ENCODE measurements at places on chromosomes 13 and 19.

DNA sequence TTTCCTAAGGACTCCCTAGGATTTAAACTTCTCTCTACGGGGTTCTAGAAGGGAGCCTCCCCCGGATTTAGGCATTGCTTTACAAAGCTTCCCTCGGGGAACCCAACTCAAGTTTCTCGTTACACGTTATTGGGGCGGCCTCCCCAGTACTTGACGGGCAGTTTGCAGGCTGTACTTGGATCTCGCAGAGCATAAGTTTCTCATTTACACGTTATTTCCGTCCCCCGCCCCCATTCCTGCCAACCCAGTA is 584 bp downstream of the SMG9 start:
- no peak for DNase-seq

GRCh38 chr13:51585696-51586095 is 1.4 kb downstream of the WDFY2 start:
- no peak for DNase-seq

- DNase-seq = no peak
Measured at GRCh38 chr13:61700620-61701019, 285.0 kb upstream of the PCDH20 start.

DNA sequence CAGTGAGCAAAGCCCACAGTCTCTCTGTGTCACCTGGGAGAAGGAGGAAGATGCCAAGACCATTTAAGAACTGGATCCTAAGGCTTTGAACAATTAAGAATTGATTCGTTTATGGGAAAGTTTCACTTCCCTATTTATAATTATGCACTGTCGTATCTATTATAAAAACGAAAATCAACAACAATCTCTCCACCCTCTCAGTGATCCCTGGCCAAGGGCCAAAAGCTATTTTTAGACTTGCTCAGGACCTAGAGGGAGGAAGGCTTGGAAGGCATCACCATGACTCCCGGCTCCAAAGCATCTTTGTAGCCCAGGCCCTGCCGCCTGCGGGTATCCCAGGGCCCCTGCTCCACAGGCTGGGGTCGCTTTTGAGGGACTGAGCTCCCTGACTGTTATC is 1.3 kb downstream of the RHPN2 start:
- DNase-seq = no peak

DNA sequence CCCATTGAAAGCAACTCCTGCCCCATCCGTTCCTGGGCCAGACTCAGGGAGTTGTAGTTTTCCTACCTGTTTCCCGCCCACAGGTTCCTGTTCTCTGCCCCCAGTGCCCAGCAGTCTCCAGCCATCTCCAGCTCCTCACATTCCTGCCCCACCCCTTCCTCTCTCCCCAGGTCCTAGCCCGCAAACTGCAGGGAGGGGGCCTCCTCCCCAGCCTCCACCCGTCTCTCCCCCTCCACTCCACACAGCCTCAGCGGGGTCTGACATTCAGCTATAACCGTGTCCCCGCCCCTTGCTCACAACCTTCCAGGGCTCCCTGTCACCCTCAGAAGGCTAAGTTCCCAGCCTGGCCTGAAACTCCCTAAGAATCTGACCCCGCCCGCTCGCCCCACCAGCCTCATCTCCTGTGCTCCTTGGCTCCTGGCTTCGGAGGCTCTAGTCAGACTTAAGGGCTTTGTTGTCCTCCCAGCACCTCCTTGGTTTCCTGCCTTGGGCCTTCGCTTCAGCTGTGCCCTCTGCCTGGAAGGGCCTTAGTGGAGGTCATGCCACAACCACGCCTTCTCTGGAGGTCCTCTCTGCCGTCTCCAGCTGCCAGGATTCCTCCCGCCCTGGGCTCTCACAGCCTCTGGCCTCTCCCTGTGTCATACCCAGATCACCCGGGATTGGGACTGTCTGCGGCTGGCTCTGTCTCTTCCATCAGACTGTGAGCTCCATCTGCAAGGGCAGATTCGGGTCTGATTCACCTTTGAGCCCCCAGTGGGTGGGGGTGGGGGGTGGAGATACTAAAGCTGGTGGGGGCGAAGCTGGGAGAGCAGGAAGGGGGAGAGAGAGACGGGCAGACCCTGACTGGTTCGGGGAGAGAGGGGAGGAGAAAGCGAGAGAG is 5.1 kb upstream of the SPACA6 start:
- no peak for DNase-seq

- no peak for DNase-seq
Measured at GRCh38 chr19:41776700-41777099, 19.7 kb upstream of the CEACAM3 start.

GRCh38 chr13:45690636-45691035 is 11.5 kb upstream of the CBY2 start:
- DNase-seq = no peak

DNA sequence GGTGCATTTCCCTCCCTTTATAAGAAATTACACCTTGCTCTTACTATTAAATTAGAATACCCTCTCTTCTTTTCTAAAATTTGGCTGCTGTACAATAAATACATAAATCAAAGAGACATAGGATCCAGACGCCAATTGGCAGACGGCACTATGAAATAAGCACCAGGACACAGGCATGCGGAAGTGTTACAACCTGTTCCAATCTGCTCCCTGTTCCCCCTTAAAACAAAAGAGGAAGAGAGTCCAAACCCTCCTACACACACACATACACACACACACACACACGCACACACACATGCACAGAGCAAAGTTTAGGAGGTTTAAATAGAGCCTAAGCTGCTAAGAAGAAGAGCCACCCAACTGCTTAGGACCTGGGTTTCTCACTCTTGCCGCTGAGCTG is 75.6 kb upstream of the ZNF507 start:
- DNase-seq = no peak

- DNase-seq = no peak
Measured at GRCh38 chr19:371501-372168, 27.0 kb upstream of the MIER2 start.

Measured in cortex of kidney (tissue), 1 donor.